AML-193 (cell line): ENCODE measurements at places on chromosomes 11 and 22.

DNA sequence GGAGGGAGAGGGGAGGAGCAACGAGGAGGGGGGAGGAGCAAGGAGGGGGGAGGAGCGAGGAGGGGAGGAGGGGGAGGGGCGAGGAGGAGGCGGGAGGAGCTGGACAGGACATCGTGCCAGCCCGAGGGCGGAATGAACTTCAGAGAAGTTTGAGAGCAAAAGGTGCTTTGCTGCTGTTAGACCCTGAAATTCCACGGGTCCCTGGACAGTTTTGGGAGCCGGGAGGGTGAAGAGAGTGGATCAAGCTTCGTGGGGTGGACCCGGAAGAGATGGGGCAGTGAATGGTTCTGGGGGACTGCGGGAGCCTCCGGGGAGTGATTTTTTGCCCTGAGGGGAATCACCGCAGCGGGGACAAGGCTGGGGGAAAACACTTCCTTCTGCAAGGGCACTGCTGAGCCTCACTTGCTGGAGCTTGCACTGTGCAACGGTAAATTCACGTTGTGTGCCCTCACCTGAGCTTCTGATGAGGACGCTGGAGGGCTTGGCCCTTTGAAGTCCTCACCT, 10.7 kb upstream of the NLRP6 start:
- DNase-seq = peak; percentile 53

- DNase-seq = no peak
Observed at GRCh38 chr11:125287491-125288210, 123.1 kb downstream of the PKNOX2 start.

DNA sequence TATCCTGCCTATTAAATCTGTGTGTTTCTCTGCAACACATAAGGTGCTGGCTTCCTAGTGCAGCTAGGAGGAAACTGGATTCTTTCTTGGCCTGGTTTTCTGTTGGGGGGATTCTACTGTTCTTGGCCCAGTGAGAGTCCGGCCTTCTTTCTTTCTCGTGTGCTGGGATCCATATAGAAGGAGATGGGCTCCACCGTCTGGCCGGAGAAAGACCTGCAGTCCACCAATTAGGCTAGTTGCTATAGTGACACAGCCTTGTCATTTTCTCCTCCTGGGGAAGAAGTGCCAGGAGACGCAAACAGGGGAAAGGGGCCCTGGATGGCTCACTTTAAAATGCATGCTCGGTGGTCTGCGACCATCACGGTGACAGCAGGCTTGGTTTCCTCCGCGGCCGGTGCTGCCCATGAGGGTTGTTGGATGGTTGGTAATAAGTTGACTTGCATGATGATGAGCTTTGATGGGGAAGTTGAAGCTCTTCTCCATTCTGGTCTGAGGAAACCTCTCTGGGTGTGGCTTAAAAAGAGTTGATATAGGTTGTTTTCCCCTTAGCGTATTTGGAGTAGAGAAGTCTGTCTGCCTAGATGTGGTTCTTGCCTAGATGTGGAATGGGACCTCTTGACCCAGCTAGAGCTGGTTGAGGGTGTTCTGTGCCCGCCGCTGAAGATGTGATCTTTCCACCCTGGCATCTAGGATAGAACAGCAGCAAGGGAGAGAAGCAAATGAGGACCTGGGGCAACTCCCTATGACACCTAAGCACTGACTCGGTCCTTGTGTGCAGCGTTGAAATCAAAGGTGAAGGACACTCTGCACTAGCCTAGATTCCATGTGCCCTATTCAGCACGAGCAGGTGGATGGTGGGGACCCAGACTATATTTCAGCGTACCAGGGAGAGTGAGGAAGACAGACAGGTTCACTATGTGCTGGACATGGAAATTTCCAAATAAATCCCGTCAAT, 1335.0 kb downstream of the BRD1 start:
- DNase-seq = peak; percentile 12

DNA sequence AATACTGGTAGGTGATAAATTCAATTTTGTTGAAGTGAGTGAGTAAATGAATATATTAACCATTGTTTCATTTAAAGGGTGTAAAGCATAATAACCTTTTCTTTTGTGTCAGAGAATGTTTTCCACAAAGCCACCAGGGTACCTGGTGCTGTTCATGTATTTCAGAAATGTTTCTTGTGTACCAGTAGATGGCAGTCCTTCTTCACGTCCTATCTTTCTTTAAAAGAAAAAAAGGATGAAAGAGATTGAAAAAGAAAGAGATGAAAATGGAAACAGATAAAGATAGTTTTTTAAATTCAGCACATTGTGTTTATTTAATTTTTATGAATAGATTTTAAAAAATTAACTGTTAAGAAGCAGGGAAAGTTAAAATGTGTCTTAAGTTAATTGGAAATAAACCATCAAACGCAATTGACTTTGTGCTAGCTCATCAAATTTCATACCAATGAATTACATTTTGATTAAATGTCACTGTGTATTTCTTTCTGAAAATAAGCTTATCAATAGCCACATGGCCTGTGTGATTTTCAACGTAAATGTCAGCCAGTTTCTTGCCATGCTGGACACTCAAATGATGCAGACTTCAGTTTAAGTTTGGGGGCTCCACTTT, 65.5 kb upstream of the CHORDC1 start:
- DNase-seq = peak; percentile 49

GRCh38 chr11:7300281-7300680, 48.6 kb downstream of the SYT9 start:
- DNase-seq = no peak

- DNase-seq = no peak
Observed at GRCh38 chr11:118957549-118957948, 1.5 kb downstream of the UPK2 start.

- no peak for DNase-seq
Observed at GRCh38 chr11:117874910-117875381, 1.5 kb downstream of the FXYD6 start.

DNA sequence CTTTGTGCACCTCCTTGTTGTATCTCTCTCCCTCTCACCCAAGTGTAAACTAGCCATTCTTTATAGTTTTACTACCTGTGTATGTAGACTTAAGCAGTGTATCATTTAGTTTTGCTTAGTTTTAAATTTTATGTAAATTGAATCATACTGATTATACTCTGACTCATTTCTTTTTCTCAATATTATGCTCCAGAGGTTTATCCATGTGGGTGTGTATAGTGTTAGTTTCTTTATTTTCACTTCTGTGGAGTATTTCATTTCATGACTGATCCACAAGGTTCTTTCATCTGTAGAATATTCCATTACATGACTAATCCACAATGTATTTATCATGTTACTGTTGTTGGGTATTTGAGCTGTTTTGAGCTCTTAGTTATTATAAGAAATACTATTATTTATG, 62.0 kb downstream of the CCDC34 start:
- DNase-seq = no peak

- DNase-seq = no peak
Observed at GRCh38 chr11:47183031-47183856, 3.0 kb downstream of the PACSIN3 start.
